ENCODE measurements at places on chromosomes 5 and 9.
A peak's percentile ranks its signal among the peaks of the same experiment; 100 is the strongest.

DNA sequence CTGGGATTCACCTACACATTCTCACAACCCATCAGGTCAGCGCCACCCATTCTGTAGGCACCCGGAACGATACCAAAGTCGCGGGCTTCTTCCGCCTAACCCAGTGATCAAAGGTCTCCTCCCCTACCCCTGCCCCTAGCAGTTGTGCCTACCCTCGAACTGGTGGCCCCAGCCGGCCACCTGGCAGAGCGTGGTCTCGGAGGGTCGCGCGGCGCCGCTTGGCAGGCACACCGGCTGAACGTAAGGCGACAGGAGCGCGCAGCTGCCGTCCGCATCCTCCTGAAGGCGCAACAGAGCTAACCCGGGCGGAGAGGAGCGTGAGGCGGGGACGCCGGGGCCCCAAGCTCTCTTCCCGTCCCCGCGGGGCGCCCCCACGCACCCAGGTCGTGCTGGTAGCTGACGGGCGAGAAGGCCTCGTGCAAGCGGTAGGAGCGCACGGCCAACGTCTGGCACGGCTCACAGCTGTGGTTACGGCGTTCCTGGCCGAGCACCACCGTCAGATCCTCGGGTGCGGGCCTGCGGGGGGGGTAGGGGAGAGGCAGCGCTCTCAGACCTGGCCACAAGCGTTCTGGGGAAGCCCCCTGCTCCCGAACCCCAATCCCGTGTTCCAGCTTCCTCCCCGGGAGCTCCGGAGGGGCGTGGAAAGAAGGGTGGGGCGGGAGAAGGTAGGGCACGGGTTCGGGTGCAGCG is 2.8 kb upstream of the PFN3 start:
- DNase-seq: no peak

- no peak for DNase-seq
Measured at GRCh38 chr9:118094387-118094786, 390.2 kb downstream of the TLR4 start.

- DNase-seq: peak; percentile 57
Measured at GRCh38 chr9:70531311-70531710, 116.9 kb upstream of the KLF9 start.

GRCh38 chr5:119578937-119579336 is 50.4 kb upstream of the FAM170A start:
- peak; percentile 63 for DNase-seq

DNA sequence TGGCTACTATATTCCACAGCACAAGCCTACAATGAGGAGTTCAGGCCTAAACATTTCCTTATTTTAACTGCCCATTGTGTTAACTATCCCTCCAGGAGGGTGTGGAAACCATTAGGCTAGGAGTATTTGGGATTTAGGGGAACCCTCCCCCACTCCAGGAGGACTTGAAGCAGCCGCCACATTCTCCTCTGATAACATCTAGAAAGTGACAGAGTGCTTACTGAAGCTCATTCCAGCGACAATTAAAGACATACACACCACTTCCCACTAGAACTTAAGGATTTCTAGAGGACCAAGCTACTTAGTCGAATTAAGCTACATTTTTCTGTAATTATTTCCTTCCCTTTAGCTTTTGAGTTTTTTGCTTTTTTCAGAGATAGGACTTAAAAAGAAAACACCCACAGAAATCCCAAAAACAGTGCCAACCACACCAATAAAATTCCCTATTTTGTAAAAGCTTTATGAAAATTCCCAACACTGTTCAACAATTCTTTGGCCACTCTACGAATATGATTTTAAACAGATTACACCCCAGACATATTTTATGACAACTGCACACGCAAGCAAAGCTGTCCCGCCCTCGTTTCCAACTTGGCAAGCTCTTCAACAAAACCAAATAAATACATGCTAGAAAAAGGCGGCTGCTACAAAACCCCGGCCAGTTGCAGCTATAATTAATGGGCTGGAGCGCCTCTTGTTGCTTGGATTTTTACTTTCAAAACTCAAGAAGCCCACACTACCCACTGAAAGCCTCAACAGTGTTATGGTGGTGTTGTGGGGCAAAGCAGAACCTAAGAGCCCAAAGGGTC is 4.5 kb downstream of the ROR2 start:
- peak; percentile 47 for DNase-seq

- peak; percentile 69 for DNase-seq
Measured at GRCh38 chr5:31107091-31107518, 86.4 kb upstream of the CDH6 start.

DNA sequence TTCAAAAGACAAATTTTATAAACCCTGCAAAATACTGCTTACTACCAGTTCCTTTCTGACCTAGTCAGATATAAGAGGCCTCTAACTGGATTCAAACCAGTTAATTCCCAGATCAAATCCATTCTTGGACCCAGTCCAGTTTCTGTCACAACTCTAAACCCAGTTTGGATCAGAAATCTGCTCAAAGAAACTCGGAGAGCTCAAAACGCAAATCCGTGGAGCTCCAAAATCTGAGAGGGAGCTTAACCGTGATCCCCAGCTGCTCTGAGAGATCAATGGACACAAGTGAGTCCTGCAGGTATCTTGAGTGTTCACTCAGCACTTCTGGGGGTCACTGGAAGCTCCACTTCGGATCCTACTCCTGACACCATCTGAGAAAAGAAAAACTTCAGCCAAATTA is 348.1 kb upstream of the PTGER4 start:
- no peak for DNase-seq

GRCh38 chr5:154273028-154273617 is 82.6 kb downstream of the GALNT10 start:
- DNase-seq: no peak

DNA sequence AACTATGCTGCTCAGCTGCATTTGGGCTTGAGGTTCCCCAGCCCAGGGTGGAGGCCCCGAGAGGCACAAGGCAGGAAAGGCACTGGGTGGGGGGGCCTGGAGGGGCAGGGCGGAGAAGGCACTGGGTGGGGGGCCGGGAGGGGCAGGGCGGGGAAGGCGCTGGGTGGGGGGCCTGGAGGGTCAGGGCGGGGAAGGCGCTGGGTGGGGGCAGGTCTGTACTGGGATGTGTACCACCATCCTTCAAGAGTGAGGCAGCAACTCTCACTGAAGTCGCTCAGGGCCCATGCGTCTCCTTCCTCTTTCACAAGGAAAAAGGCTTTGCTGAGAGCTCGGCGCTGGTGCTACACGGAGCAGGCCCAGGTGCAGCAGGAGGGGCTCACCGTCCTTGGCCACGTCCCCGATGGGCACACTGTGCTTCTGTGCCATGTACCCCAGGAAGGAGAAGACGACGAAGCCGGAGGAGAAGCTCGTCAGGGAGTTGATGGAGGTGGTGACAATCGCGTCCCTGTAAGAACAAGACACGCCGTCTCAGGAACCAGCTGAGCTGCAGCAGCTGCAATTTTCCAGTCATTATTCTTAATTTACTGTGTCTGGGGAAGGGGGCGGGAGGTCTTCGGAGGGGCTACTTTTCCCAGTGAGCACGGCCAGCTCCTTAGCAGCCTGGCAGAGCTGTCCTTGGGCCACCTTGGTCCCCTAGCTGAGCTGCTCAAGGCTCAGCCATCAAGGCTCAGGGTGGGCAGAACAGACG is 30.8 kb downstream of the SLC6A3 start:
- DNase-seq: no peak

DNA sequence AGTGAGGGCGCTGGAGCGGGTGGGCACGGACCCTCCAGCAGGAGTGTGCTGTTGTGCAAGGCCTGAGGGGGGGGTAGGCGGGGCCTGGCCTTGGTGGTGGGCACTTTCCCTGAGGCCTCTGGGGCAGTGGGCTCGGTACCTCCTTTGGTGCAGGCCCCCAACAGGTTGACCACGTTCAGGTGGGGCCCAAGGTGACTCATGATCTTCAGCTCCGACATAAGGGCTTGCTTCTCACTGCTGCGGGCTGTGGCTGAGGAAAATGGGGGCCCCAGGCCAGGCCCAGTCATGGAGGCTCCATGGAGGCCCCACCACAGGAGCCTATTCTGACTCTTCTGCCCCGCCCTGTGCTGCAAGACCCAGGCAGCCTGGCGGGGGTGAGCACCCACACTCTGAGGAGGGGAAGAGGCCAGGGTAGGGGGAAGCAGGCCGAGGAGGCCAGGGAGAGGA is 31.5 kb downstream of the PDGFRB start:
- DNase-seq: no peak

DNA sequence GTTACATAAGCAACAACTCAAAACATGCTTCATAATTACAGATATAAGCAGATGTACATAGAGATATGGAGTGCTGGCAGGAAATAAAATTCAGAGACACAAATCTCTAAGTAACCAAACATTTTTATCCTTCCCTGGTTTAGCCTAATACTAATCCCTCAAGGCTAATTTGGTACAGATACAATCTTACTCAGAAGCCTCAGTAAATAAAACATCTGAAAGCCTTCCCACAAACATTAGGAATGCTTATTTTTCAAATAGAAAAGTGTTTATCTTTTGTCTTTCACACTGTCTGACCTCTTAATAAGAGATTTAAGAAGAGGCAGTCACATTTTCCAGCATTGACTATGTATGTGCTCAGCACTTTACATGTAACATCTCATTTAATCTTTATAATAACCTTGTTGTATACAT is 399.4 kb downstream of the ARRDC3 start:
- DNase-seq: no peak

GRCh38 chr9:129075996-129076639 is 4.8 kb upstream of the DOLPP1 start:
- no peak for DNase-seq

DNA sequence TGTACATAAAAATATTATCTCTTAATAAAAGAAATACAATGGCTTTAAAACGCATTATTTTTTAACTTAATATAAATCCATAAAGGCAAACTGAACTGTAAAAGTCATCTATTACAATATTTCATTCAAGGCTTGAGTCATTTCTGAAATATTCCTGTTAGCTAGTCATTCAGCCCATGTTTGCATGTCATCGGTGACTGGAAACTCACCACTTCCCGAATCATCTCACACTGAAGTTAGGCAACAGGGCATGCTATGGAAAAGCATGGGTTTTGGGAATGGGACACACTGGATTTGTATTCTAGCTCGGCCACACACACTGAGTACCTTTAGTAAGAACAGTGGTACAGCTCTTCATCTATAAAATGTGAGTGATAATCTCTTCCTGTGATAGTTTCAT is 691.1 kb upstream of the C9orf72 start:
- no peak for DNase-seq

DNA sequence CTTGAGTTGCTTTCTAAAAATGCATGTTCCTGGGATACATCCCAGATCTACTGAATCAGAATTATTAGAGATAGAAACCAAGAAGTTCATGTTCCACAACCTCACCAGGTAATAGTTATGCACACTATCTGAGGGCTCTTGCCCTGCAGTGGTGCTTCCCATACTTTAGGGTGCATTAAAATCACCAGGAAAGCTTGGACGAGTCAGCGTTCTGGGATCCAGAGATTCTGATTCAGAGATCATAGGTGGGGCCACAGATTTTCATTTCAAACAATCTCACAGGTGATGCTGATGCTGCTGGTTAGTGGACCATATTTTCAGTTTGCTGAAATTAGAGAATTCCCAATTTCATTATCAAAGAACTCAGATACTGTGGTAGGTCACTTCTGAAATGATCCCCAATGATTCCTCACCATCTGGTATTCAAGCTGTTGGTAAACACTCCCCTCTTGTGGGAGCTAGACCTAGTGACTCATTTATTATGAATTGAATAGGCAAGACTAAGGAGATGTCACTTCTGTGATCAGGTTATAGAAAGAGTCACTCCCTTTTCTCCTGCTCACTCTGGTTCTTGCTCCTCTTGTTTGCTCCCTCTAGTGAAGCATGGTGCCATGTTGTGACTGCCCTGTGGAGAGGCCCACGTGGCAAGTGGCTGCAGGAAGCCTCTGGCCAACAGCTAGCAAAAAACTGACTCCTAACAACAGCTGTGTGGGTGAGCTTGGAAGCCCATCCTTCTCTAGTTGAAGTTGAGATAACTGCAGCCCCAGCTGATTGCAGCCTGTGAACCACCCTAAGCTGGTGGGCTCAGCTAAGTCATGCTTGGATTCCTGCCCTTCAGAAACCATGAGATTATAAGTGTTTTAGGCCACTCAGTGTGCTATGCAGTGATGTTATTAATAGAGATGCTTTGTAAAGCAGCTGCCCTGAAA is 59.8 kb downstream of the SH3TC2 start:
- no peak for DNase-seq

DNA sequence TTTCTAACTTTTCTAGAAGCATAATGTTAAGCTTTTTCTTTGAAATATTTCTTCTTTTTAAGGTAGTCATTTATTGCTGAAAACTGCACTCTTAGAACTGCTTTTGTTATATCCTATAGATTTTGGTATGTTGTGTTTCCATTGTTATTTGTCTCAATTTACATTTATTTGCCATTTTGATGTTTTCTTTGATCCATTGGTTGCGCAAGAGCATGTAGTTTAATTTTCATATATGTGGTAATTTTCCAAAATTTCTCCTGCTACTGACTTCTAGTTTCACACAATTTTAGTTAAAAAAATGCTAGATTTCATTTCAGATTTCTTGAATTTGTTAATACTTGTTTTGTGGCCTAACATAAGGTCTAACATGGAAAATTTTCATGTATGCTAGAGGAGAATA is 1029.3 kb upstream of the TYRP1 start:
- no peak for DNase-seq

Measured in HAP-1 (cell line).